ENCODE measurements at places on chromosomes 1 and 21.

DNA sequence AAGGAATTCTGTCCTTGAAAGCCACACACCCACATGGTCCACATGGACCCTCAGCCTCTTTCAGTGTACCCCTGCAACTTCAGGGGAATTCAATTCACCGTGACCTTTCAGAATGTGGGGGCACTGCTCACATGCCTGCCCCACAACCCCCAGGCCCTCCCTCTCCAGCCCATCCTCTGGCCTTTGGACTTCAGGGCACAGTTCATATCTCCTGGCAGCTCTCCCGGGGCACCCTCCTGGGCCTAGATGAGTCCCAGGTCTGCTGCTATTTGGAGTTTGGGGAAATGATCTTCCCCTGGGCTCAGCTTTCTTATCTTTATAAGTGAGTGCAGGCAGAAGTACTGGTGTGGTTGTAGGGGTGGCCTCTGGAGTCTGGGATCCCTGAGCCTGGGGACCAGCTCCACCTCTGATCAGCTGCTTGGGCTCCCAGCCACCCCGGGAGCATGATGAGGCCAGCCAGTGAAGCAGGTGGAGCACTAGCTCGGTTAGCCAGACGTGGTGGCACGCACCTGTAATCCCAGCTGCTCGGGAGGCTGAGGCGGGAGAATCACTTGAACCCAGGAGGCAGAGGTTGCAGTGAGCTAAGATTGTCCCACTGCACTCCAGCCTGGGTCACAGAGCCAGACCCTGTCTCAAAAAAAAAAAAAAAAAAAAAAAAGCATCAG lies 15.8 kb downstream of the C1orf167 start:
- no peak for DNase-seq

- DNase-seq = no peak
Measured at GRCh38 chr21:39645331-39645730, 32.6 kb downstream of the B3GALT5 start.

- no peak for DNase-seq
Measured at GRCh38 chr21:37970548-37970947, 54.3 kb upstream of the KCNJ6 start.

GRCh38 chr1:204128964-204129896 lies 22.6 kb downstream of the ETNK2 start:
- DNase-seq = peak; percentile 69

DNA sequence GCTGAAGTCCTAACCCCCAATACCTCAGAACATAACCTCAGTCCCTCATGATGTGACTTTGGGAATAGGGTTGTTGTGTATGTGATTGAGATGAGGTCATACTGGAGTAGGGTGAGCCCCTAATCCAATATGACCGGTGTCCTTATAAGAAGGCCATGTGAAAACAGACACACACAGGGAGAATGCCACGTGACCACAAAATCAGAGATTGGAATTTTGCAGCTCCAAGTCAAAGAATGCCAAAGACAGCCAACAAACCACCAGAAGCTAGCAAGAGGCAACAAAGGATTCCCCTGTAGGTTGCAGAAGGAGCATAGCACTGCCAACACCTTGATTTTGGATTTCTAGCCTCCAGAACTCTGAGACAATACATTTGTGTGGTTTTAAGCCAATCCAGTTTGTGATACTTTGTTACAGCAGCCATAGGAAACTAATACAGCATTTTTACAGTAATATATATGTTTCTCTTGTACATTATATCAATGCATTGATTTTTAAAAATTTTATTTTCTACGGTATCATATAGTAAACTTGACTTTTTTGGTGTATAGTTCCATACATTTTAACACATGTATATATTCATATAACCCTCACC lies 5.4 kb downstream of the ZSWIM5 start:
- no peak for DNase-seq

DNA sequence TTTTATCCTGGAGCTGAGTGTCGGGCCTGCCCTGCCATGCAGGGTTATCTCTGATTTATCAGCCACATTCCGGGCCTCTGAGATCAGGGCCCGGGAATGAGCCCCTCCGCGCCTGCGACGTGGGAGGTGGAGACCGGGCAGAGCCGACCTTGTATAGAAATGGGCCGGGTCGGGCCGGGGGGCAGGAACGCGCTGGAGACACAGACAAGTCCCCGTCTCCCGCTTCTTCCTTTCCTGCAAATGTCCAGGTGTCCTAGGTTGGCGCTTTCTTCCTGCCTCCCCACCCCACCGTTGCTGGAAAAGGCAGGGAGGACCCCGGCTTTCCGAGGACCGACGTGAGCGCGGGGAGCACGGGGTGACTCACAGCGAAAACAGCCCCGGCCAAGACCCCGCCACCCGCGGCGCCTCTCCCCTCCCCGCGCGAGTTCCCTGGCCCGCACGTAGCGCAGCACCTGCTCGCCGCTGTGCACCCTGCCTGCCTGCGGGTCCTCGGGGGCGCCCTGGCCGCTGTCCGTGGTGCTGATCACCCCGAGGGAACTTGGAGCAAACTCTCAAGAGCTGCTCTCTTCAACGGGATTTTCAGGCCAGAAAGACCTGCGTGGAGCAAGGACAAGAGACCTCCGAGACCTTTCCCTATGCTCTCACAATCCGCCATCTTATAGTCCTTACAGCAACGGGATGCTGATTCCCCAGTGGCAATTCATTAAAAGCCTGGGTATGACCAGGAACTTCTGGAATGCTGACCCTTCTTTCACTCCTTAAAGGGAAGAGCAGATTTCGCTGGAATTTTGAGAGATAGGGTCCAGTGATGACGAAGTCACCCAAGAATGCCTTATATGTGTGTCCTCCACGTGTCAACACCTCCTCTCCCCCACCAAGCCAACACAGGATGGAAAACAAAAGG lies 475 bp upstream of the NPPB start:
- peak; percentile 67 for DNase-seq
